Effector CD8-positive, alpha-beta T cell (primary cell): ENCODE measurements at places on chromosomes 13 and 19.

DNA sequence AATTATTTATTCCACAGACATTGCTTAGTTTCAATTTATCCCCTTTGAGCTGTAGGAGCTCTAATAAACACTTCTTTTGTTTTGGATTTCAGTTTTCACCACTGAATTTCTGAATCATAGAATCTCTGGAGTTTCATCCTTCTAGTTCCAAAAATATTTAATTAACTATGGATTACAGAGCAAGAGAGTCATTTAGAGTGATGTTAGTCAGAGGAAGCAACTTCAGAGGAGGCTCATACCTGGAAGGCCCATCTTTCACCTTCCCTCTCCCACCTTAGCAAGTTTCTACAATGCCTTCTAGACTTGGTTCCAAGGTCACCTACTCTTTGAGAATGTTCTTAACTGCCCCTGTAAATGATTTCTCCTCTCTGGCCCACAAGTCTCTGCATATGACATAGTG is 353.2 kb downstream of the SPRY2 start:
- no peak for DNase-seq

GRCh38 chr19:50693064-50693975 is 26.3 kb downstream of the SHANK1 start:
- no peak for DNase-seq

- no peak for DNase-seq
Observed at GRCh38 chr13:93226623-93227279, at the start of gene GPC6. GPC6 (plus strand) TSS chr13:93226807.

DNA sequence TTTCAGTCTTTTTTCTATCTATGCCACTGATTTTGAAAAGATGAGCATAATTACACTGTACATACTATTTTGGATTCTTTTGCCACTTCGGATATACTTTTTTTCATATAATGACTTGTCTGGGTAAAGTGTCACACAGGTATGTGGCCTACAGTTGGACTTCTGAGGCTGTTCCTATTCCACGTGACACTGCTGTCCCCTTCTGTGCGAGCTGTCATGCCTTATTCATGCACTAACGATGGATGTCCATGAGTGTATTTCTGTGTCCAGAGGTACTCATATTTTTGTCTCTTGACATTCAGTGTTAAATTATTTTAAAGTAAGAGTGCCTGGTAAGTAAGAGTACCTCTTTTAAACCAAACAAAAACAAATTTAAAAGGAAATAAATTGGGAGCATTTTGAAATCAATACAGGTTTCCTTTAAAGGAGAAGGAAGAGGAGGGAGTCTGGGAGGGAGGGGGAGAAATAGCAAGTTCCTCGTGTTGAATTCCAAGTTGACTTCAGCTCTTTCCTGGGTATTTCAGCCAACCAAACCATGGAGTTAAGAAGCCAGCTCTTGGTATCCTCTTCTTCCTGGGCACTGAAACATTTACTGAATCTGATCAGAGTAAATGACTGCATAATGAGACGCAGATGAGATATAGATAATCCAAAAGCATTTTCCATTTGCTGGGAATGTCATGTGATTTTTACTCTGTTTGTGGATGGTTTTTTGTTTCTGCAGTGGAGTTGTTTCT is 61.3 kb downstream of the TNFRSF19 start:
- no peak for DNase-seq

GRCh38 chr19:30390356-30390988 is 18.3 kb downstream of the ZNF536 start:
- no peak for DNase-seq

- DNase-seq: no peak
Observed at GRCh38 chr13:50531917-50532899, 311.3 kb downstream of the DLEU7 start.

GRCh38 chr19:44808463-44809371 is at the start of gene BCAM:
BCAM (plus strand) TSS chr19:44809103; CDS start chr19:44809125, 22 bp downstream.
- no peak for DNase-seq

DNA sequence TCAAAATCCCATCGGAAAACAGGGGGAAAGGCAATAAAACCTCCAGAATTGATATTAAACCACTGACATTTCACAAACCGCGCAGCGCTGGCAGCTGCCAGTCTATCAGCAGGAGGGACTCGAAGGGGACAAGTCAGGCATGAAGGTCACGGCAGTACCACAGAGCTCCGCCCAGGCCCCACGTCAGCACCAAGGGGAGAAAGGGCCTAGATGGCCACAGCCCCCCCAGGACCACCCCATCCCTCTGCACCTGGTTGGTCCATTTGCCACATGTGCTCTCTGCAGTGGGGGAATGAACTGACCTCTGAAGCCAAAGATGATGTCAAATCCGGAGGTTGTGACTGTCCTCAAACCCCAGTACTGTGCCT is 9.5 kb upstream of the VSTM2B start:
- no peak for DNase-seq

DNA sequence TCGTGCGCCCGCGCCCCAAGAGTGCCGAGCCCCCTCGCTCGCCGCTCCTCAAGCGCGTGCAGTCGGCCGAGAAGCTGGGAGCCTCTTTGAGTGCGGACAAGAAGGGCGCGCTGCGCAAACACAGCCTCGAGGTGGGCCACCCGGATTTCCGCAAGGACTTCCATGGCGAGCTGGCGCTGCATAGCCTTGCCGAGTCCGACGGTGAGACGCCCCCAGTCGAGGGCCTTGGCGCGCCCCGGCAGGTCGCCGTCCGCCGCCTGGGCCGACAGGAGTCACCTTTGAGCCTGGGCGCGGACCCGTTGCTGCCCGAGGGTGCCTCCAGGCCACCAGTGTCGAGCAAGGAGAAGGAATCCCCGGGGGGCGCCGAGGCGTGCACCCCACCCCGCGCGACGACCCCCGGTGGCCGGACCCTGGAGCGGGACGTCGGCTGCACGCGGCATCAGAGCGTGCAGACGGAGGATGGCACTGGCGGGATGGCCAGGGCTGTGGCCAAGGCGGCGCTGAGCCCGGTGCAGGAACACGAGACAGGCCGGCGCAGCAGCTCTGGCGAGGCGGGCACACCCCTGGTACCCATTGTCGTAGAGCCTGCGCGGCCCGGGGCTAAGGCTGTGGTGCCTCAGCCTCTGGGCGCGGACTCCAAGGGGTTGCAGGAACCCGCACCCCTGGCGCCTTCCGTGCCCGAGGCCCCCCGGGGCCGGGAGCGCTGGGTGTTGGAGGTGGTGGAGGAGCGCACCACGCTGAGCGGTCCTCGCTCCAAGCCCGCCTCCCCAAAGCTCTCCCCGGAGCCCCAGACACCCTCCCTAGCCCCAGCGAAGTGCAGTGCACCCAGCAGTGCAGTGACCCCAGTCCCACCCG is 7.1 kb downstream of the DNASE2 start:
- no peak for DNase-seq
